Activated naive CD8-positive, alpha-beta T cell treated with anti-CD3 and anti-CD28 coated beads, Interleukin-2, amount 50 U/mL, for 16 hours (primary cell): ENCODE measurements at places on chromosomes 5 and 9.

DNA sequence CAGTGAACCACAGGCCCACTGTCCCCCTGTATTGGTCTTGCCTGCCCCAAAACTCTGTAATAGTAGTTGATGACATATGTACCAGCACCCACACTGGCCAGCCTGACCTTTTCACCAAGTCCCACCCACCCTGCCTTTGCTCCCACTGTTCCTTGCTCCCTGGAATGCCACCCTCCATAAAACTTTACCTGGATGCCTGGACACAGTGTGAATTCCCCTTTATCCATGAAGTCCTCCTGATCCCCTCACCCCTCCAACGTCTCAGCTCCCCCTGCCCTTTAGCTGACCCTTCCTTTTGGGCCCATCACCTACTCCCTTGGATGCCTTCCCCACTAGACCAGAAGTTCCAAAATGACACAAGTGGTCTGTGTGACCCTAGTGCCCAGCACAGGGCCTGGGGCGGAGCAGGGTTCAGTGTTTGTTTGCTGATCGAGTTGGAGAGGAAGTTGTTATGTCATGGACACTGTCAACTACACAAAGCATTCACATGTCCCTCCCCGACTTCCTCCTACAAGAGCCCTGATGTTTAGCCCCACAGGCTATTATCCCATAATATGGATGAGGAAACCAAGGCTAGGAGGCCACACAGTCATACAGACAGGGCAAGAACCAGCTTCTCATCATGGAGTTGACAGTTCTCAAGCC lies 16.1 kb downstream of the AMBP start:
- no peak for DNase-seq

DNA sequence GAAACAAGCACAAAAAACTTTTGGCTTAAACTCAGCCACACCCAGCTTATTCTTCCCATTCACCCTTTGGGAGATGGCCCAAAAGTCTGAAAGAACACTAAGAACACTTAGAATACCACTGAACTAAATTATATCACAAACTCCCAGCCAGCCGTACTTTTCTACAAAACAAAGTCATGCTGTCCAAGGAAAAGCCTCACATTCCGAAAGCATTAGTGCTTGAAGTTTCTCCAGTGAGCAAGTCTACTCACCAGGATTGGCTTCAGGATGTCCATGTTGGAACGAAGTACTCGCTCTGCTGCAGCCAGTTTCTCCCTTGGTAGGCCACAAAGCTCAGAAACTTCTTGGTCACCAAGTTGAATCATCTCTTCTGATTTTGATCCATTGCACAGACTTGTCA lies 69.7 kb downstream of the ABCA1 start:
- no peak for DNase-seq

DNA sequence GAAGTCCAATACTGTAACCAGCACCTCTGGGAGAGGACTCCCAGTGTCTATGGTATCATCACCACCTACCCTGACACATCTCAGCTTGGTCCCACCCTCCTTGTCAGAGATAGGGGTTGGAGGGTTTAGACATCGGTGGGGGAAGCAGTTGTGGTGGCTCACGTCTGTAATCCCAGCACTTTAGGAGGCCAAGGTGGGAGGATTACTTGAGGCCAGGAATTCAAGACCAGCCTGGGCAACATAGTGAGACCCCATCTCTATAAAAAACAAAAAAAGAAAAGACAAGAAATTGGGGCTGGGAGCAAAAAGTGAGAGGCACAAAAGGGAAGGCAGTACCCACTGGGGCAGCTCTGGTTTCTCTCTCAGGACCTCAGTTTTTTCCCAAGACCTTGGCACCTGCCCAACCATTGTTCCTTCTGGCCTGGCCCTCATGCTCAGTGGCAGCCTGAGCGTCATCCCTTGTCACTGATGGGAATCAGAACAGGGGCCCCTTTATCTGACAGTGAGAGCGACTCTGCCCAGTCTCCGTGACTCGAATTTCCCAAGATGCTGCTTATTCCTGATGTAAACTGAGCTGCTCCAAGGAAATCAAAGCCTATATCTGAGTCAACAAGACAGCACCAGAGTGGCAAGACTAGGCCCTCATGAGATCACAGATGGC lies 80.5 kb upstream of the HSPA9 start:
- no peak for DNase-seq

GRCh38 chr9:91873637-91874051 lies 76.4 kb downstream of the ROR2 start:
- DNase-seq, result no peak

DNA sequence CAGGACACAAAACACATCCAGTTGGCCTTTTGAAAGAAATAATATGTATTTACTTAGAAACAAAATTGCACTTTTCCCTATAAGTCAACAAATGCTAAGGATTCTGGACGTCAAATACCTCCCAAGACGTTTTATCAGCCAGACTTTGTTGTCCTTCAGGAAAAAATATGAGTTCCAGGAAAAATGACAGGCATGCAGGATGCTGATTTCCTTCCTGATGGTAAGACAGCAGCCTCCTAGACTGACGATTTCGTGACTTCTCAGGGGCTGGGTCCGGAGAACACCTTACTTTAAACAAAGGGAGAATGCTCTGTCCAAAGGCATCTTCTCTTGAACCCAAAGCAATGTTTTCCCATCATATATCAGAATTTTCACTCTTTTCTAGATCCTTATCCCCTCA lies 69.1 kb downstream of the IL6ST start:
- DNase-seq, result no peak

- DNase-seq, result no peak
These were observed 47.1 kb upstream of the DMRT1 start for GRCh38 chr9:794386-794785.

DNA sequence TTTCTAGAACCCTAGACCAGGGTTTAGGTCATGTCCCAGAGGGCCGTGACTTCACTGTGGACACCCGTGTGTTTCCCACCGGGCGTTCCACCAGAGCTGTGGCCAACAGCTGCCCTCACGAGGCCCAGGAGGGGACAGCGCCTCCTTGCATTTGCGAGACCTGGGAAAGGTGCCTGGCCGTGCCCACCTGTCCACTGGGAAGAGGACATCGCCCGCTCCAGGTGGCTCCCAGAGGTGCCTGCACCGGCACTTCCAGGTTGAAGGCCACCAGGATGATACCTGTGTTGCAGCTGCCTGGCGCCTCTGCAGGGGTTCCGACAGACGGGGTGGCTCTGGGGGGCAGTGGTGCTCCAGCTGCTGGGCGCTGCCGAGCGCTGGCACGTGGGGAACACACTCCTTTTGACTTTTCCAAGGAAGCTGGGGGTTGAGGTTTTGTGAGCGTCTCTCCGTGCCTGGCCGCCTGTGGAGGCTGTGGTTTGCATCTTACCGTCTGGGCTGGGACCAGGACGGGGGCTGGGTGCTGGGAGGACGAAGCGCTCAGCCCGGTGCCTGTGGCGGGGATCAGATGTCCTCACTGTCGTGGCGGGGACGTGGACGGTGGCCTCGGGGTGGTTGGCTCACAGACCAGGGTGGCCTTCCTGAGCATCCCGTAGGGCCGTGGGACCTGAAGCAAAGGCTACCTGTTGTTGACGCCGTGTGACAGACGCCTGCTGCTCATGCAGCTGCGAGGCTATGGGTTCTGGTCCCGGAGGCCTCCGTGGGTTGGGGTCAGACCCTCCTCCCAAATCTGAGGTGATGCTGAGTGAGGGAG lies 19.2 kb downstream of the NKD2 start:
- no peak for DNase-seq
